Lung (tissue), 17 donors: ENCODE measurements at places on chromosomes 7 and 10.

- H3K27ac ChIP-seq = peak overlapping the region; percentile 80
- H3K27me3 ChIP-seq = no peaks in the 10 kb centered on the region
- peaks cover 14% of the 10 kb centered on the region for H3K4me1 ChIP-seq
- no peak for DNase-seq
- no peak overlapping the region for H3K4me3 ChIP-seq
Observed at GRCh38 chr7:135151533-135151932, 3.7 kb downstream of the TMEM140 start.

GRCh38 chr7:25496476-25497368 lies 268.4 kb upstream of the NPVF start:
- H3K27me3 ChIP-seq = no peaks in the 10 kb centered on the region
- H3K4me3 ChIP-seq = no peak overlapping the region
- peaks cover 43% of the 10 kb centered on the region for H3K4me1 ChIP-seq
- no peak for DNase-seq
- no peaks in the 10 kb centered on the region for H3K36me3 ChIP-seq

DNA sequence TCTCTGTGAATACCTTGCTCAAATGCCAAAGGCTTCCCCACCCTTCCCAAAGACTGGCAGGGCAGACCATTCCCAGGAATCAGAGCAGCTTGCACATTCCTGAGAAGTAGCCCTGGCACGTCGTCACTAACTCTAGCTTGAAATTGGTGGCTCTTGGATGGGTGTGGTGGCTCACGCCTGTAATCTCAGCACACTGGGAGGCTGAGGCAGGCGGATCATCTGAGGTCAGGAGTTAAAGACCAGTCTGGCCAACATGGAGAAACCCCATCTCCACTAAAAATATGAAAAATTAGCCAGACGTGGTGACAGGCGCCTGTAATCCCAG lies 108.2 kb upstream of the MPP7 start:
- no peak overlapping the region for H3K4me3 ChIP-seq
- no peaks in the 10 kb centered on the region for H3K27me3 ChIP-seq
- no peak for DNase-seq

- no peaks in the 10 kb centered on the region for H3K4me1 ChIP-seq
- H3K27ac ChIP-seq = no peak overlapping the region
- H3K4me3 ChIP-seq = no peak overlapping the region
- no peaks in the 10 kb centered on the region for H3K27me3 ChIP-seq
- no peak for DNase-seq
- no peaks in the 10 kb centered on the region for H3K36me3 ChIP-seq
Observed at GRCh38 chr10:116098411-116099022, 174.5 kb downstream of the GFRA1 start.
